ENCODE measurements at places on chromosomes 7 and 10.

GRCh38 chr10:93437086-93437945, 44.8 kb downstream of the MYOF start:
- peak; percentile 92 for DNase-seq

- no peak for DNase-seq
Measured at GRCh38 chr10:46514431-46514861, 42.0 kb downstream of the GPRIN2 start.

DNA sequence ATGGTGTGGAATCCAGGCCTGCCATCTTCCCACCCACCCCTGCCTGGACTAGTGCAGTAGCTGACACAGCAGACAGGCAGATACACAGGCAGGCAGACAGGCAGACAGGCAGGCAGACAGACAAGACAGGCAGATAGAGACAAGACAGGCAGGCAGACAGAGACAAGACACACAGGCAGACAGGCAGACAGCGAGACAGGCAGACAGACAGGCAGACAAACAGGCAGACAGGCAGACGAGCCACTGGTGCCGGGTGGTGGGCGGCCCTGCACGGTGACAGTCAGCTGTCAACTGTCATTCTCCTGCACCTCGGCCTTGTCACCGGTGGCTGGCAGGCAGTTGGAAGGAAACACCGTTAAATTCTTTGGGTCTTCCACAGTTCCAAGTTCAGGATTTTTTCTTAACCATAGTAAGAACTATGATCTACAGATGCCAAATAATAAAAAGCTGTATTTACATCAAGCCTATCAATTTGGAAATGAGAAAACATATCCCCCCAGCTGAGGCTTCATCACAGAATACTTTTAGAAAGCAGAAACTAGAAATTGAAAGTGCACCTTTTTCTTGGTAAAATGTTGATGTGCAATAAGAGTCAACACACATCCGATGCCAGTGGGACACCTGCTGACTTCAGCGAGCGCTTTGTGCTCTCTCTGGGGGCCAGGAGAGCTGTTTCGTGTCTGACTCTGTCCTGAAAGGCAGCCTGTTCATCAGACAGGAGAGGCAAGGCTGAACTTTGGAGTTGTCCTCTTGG, 250.4 kb downstream of the DNAJB6 start:
- no peak for DNase-seq

GRCh38 chr10:51629934-51630639, 69.3 kb downstream of the CSTF2T start:
- DNase-seq: no peak

GRCh38 chr10:85609509-85609908, 757.1 kb downstream of the GRID1 start:
- no peak for DNase-seq

DNA sequence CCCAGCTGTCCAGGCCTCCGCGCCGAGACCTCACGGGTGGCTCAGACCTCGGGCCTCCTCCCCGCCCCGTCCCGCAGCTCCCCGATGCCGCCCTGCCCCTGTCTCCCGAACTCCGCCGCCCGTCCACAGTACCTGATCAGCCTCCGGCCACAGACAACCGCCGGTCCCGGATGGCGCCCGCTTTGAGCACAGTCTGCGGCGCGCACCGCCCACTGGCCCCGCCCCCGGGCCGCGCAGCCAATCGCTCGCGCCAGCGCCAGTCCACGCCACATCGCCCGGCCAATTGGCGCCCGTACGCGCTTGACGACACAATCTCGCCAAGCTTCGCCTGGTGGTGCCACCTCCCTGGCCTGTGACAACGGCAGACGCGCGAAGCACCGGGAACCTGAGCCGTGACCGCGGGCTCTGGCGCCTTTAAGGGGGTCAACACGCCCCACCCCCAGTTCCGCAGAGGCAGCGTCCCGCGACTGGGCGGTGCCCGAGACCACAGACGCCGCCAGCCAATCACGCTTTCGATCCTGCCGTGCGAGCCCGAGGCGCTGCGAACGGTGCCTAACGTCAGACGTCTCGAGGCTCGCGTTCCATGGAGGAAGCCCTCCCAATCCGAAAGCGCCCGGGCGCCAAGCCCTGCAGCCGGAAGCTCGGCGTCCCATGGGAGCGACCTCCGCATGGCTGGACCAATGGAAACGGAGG, at the start of gene IDI1:
Gene IDI1, minus strand, starts transcription at position 388 of the 693 bp plus-strand sequence. Its CDS starts 116 bp downstream, at position 272.
- DNase-seq: peak; percentile 97

DNA sequence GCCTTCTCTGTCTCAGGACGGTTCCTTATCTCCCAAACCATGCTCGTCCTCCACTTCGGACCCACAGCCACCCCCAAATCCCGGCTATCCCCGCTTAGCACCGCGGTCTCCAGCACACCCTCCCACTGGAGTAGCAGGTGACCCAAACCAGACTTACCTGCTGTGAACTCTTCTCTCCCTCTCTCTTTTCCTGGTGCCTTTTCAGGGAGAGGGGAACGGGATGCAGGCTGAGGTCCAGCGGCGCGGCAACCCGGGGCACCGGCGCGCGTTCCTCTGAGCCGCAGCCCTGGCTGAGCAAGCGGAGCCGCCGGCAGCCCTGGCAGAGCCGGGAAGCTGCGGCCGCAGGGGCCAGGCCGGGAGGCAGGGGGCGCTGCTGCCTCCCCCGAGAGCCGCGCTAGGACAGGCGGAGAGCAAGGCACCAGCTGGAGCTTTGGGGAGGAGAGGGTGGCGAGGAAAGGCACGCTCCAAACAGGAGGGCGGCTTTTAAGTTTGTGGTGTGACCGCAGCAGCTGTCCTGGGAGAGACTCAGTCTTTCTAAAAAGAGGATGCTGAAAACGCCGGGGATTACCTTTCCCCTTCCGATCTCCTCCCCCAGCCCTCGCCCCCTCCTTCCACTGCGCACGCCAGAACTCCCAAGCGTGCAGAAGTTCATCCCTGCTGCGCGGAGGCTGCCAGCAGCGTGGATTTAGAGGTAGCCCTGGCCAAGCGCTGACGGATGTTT, at the start of gene SEMA3D:
Gene SEMA3D, minus strand, starts transcription at position 536 of the 721 bp plus-strand sequence. CDS start 65,165 bp downstream, outside the sequence.
- peak; percentile 87 for DNase-seq

GRCh38 chr10:51006686-51007085, 67.6 kb upstream of the PRKG1 start:
- DNase-seq: no peak

DNA sequence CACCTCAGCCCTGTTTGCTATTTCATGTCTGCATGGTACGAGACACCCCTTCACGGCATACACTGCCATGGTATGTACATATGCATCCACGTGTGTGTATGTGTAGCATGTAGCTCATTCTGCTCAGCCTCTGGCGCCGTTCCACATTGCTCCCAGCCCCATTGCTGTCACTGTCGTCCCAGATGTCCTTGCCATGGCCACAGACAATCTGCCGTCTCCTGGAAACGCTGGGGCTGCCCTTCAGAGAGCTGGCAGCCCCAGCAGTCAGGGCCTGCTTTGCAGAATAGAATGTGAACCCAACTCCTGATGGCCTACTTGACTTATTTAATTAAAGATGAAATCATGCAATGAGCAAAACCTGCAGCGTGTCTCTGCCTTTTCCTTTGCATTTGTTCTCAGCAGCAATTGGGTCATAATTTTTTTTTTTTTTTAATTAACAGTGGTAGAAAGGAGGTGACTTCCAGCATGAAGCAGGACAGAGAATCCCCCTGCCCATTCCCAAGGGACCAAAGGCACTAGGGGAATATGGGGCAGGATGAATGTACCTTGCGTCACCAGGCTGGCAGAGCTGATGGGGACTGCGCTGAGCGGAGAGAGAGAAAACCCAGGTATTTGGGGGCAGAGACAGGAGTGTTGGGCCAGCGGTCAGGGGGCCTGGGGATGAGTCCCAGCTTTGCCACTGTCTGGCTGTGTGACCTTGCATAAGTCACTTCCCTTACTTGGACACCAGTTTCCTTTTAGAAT, 49.2 kb downstream of the CHST3 start:
- no peak for DNase-seq

DNA sequence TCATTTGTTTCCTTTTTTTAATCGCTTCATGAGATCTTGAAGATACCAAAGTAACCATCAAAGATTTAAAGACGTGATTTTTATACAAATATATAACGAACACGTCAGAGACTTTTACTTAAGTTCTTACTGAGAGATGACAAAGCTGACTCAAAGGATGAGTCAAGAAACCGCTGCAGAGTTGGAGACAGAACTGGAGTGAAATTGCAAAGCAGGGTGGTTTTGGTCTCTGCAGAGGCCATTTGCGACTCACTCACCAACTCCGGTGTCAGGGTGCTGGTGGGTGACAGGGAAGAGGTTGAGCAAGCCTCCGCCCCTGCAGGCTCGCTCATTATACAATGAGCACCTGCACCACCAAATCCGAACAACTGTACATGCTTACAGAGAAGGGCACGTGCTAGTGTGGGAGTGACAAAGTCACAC, 75.2 kb downstream of the DNAJB6 start:
- DNase-seq: no peak

DNA sequence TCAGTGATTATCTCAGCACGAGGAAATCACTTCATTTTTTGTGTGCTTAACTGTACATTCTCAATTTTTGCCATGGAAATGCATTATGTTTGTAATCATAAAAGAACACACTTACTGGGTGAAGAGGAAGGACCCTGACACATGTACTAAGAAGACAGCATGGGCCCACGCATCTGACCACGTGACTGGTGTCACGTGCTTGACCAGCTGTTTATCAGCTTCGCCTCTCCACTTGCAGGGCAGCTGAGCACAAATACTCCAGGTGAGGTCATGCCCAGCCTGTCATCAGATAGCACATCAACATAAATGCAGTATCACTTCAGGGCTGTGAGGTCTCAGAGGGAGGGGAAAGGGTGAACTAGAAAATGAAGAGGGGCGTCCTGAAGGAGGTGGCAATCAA, 179.8 kb downstream of the EBF3 start:
- no peak for DNase-seq

GRCh38 chr10:110423650-110424049, 74.1 kb upstream of the DUSP5 start:
- no peak for DNase-seq

DNA sequence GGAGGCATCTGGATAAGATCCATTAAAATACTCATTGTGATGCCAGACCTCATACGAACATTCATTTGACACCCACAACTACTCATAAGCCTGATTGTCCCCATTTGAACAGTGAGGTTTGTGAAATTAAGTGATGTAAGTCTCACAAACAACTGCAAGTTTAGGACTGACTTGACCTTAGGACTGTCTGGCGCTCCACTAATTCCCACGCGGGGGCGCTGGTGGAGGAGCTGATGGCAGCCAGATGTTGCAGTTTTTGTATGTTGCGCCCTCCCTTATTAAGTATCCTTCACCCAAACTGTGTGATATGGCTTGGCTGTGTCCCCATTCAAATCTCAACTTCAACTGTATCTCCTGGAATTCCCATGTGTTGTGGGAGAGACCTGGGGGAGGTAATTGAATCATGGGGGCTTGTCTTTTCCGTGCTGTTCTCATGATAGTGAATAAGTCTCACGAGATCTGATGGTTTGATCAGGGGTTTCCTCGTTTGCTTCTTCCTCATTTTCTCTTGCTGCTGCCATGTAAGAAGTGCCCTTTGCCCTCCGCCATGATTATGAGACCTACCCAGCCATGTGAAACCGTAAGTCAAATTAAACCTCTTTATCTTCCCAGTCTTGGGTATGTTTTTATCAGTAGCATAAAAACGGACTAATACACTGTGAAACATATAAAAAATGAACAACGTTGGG, 20.3 kb upstream of the TIAL1 start:
- DNase-seq: no peak

GRCh38 chr10:85362401-85362800, 1004.2 kb downstream of the GRID1 start:
- no peak for DNase-seq

DNA sequence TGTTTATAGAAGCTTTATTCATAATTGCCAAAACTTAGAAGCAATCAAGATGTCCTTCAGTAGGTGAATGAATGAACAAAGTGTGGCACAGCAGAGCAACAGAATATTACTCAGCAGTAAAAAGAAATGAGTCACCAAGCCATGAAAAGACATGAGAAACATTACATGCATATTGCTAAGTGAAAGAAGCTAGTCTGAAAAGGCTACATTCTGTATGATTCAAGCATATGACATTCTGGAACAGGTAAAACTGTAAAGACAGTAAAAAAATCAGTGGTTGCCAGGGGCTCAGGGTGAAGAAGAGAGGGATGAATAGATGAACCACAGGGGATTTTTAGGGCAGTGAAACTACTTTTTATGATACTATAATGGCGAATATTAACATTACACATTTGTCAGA, 80.9 kb upstream of the APBB1IP start:
- no peak for DNase-seq

DNA sequence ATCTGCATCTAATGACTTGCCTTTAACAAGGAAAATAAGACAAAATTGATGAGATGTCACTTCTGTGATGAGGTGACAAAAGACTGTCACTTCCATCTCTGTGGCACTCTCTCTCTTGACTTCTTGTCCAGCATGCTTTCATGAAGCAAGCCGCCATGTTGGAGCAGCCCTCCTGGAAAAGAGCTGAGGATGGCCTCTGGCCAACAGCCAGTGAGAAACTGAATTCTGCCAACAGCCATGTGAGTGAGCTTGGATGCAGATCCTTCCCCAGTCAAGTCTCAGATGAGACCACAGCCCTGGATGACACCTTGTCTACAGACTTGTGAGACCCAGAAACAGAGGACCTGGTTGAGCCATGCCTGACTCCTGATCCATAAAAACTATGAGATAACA, 412.6 kb upstream of the SHH start:
- DNase-seq: no peak

DNA sequence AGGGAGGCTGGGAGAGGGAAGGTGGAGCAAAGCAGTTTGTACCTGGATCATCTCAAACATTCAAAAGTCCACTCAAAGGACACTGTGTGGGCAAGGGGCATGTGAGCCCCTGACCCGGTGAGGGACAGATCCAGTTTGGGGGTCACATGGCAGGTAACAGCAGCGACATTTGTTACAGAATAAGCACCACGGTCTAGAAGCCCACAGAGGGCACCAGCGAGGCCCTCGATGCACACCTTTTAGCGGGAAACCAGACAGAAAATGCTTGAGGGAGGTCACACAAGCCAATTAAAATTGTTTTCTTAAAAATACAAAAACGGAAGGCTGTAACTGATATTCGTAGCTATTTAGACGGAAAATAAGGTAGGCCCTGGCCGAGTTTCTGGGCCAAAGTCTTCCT, 144.4 kb downstream of the ZMYND11 start:
- no peak for DNase-seq

DNA sequence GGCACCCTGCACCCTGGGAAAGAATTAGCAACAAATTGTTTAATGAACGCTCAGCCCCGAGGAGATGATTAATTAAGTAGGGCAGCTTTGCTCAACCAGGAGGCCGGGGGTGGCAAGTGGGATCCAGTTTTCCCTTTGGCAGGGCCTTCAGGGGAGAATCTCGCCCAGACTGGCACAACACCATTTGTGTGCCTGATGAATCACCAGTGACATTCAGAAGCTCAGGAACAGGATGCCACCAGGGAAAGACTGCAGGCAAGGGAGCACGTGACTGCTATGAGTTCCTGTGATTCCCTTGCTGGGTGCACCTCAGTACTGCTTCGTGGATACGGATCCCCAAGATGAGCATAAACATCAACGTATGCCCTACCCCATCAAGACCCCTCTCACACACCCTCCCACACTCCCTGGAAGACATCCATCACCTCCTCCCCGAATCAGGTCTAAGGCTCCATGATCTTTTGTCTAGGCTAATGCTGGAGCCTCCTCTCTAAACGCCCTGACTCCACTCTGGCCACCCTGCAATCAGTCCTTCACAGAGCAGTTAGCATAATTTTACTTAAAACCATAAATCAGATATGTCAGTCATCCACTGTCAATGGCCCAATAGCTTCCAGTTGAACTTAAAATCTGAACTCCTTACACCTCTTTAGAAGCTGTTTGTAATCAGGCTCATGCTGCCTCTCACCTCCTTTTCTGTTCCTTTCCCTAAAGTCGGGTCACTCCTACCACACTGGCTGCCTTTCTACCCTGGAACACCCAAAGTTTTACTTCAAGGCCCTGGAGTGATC, 109.2 kb upstream of the AGK start:
- no peak for DNase-seq
